Activated T-helper 17 cell treated with anti-CD3 and anti-CD28 coated beads, Interleukin-2, amount 50 U/mL, for 72 hours (primary cell): ENCODE measurements at places on chromosomes 12 and 14. TPM values are rescaled to one million over a fixed set of nuclear protein-coding genes. Genes with fewer than 3 reads are reported as not detected.

B4GALNT1 gene
- 3.7 TPM for total RNA-seq

AKAP5 gene
- total RNA-seq = 1.0 TPM

KERA gene
- not detected for total RNA-seq

GYS2 gene
- total RNA-seq = not detected

PLEKHA5 gene
- 8.6 TPM for total RNA-seq

AQP6 gene
- not detected for total RNA-seq

ARG2 gene
- 14.3 TPM for total RNA-seq

RDH12 gene
- not detected for total RNA-seq

ESYT1 gene
- total RNA-seq = 234 TPM

ABCC9 gene
- total RNA-seq = not detected

BICDL1 gene
- 91.6 TPM for total RNA-seq

C14orf180 gene
- total RNA-seq = not detected

KRT75 gene
- total RNA-seq = not detected

B4GALNT3 gene
- total RNA-seq = 3.5 TPM

ACACB gene
- total RNA-seq = 7.4 TPM

STXBP6 gene
- total RNA-seq = not detected

NR1H4 gene
- not detected for total RNA-seq

KRT77 gene
- not detected for total RNA-seq

MMP14 gene
- 2.1 TPM for total RNA-seq

SLC39A5 gene
- 0.41 TPM for total RNA-seq

TMEM263 gene
- 40.9 TPM for total RNA-seq

WNT5B gene
- 0.30 TPM for total RNA-seq

TEX52 gene
- 0.35 TPM for total RNA-seq

MYG1 gene
- 48.7 TPM for total RNA-seq

PAH gene
- not detected for total RNA-seq

FBRSL1 gene
- 34.7 TPM for total RNA-seq

TSPAN11 gene
- not detected for total RNA-seq
